ENCODE measurements at places on chromosomes 6 and 20.
A peak's percentile ranks its signal among the peaks of the same experiment; 100 is the strongest.

- no peak for DNase-seq
Observed at GRCh38 chr6:11851387-11851786, 72.8 kb upstream of the ADTRP start.

DNA sequence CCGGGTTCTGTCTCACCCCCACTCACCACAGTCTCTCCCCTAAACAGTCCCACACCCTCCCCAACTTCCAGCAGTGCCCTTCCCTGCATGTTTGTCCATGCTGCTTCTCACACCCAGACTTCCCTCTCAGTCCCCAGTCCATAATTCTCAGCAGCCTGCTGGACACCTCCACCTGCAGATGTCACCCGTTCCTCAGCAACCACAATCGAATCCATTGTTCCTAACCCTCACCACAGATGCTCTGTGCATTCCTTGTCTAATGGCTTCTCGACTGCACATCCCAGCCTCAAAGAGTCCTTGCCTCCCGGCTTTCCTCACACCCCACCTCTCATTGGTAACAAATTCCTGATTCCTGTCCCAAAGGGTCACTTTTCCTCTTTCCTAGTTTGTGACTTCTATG, 55.6 kb downstream of the GOPC start:
- no peak for DNase-seq

DNA sequence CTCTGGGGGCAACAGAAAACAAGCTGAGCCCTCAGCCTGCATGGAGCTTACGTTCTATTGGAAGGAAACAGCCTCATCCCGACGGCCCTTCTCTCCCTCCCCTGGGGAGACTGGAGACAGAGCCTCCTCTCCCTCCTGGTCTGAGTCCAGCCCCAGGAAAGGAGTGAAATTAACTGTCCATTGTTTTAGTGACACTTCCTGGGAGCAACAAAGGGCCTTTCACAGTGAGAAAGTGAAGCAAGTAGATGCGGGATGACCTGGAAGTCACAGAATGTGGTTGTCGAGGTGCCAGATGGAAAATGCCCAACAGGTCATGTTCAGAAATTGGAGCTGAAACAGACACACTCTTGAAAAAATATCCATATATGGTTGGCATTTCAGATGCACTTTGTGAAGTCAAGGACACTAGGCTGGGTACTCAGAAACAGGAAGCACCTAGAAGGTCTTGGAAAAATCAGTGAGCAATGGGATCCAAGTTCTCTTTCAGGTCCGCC, 77.8 kb downstream of the TFAP2C start:
- no peak for DNase-seq

DNA sequence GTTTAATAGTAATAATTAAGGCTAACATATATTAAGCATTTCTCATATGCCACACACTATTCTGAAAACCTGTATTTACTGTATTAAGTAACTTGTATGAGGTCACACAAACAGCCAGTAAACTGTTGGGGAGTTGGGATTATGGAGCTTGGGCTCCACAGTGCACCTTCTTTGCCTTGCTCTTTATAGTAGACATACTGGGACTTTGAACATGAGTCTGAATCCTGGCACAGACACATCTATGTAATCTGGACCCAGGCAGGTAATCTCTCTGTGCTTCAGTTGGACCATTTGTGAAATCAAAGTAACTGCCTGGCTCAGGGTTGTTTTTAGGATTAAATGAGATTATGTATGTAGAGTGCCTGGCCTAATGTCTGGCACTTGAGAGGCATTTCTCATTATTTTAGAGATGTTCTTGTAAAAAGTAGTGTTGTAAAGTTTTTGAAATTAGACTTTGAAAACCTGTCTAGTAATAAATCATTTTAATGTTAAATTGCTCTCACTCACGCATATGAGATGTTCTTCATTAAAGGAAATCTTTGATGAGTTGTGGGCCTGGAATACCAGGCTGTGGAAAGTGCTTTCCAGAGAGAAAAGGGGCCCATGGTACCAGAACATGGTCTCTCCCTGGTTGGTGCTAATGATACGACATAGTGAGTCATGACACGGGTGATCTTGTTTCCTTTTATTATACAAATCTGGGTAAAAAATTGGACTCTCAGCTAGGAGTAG, 34.3 kb downstream of the LRRC1 start:
- no peak for DNase-seq

DNA sequence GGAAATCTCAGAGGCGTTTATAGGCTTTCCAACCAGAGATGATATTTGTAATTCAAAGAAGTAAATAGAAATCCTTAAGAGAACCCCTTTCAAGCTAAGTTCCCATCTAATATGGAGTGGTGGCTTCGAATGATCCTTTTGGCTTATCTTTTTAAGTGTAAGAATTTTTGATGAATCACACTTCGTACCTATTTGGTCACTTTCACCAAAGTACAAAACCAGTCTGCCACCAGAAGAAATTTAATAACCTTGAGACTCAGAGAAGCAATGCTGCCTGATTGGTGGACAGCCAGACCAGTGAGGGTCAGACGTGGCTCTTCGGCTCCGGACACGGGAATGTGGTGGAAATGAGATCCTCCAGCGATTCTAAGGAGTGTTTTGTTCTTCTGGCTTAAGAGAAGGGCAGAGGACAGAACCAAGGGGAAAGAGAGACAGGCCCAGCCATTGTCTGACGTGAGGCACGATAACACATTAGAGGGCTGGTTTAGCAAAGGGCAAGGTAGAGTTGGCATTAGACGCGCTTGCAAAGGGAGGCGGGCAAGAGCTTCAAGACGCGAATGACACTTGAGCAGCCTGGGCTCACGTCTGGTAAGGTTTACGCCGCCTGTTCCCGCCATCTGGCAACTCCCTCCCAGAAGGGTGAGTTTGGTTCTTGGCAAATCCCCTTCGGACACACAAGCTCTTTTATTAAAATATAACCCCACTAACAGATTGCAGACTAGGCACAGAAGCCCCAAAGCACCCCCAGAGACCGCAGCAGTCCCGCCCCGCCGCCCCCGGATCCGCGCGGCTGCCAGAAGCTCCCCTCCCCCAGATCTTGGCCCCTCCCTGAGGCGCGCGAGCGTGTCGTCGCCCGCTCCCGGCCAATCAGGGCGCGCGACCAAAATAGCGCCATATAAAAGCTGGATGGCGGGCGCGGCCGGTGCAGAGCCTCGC, 50.0 kb upstream of the EZR start:
- peak; percentile 65 for DNase-seq

DNA sequence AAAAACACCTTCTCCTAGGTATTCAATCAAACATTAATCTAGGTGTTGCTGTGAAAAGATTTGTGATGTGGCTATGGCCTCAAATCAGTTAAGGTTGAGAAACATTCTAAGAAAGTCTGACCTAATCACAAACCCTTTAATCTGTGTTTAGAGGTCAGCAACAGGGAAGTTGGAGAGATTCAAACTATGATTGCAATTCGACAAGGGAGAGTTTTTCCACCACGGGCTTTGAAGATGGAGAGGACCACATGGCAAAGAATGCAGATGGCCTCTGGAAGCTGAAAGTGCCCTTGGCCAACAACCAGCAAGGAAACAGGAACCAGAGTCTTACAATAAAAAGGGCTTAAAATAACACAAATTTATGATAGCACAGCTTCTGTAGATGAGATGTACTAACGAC, 29.6 kb upstream of the LGSN start:
- DNase-seq = peak; percentile 78

DNA sequence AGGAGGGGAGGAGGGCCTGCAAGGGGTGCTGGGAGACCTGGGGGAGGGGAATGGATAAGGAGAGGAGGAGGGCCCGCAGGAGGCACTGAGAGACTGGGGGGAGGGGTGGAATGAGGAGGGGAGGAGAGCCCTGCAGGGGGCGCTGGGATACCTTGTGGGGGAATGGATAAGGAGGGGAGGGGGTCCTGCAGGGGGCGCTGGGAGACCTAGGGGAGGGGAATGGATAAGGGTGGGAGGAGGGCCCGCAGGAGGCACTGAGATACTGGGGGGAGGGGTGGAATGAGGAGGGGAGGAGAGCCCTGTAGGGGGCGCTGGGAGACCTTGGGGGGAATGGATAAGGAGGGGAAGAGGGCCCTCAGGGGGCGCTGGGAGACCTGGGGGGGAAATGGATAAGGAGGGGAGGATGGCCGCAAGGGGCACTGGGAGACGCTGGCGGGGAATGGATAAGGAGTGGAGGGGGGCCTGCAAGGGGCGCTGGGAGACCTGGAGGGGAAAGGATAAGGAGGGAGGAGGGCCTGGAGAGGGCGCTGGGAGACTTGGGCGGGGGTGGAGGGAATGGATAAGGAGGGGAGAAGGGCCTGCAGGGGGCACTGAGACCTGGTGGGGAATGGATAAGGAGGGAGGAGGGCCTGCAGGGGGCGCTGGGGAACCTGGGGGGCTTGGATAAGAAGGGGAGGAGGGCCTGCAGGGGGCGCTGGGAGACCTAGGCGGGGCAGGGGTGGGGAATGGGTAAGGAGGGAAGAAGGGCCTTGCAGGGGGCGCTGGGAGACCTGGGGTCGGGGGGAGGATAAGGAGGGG, 1.3 kb upstream of the CTCFL start:
- no peak for DNase-seq

GRCh38 chr20:47568837-47569410, 67.2 kb downstream of the NCOA3 start:
- DNase-seq = no peak

DNA sequence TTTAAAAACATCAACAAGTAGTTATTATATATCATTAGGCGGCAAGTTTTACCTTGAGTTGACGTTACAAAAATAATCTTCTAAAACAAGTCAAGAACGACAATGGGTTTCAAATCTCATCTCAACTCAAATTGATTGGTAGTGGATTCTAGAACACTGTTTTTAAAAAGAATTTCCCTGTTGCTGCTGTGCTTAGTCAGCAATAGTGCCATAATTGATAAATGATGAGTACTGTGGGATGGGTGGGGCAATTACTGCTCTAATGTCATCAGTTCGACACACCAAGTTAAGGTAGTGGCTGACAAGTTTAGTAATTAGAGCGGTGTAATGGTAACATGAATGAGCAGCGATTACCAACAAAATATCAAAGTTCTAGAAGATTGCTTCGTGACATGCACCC, 73.4 kb upstream of the HTR1B start:
- DNase-seq = no peak

GRCh38 chr20:44837946-44838345, 27.6 kb upstream of the RIMS4 start:
- no peak for DNase-seq

DNA sequence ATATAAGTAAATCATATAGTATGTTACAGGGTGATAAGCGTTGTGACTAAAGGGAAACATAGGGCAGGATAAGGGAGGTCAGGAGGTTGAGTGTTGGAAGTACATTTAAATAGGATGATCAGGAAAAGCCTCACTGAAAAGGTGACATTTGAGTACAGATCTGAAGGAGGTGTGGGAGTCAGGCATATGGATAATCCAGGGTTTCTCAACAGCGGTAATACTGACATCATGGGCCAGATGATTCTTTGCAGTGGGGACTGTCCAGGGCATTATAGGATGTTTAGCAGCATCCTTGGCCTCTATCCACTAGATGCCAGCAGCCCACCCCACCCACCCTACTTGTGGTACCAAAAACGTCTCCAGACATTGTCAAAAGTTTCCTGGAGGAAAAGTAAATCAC, 292.6 kb upstream of the PREP start:
- DNase-seq = no peak

- DNase-seq = no peak
Observed at GRCh38 chr20:51080516-51080915, 57.6 kb upstream of the KCNG1 start.

- no peak for DNase-seq
Observed at GRCh38 chr6:169539176-169539897, 162.5 kb downstream of the WDR27 start.

GRCh38 chr6:157830354-157831017, 7.4 kb downstream of the SNX9 start:
- DNase-seq = peak; percentile 42

DNA sequence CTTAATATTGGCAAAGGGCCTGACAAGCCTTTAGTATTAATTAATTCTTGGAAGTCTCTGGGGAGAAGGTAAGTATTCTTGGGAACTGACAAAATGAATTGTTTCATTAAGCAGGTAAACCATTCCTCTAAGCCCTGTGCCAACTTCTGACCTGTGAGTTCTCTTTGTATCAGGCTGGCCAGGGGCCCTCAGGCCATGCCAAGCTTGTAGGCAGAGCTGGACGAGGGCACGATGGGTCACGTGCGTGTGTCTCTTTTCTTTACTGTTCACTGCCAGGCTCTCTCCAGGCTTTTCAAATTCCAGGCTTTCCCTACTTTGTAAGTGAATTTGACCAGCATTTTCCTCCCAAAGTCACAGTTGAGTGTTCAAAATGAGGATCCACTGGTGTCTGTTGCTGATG, 112.4 kb downstream of the NRN1 start:
- DNase-seq = no peak

DNA sequence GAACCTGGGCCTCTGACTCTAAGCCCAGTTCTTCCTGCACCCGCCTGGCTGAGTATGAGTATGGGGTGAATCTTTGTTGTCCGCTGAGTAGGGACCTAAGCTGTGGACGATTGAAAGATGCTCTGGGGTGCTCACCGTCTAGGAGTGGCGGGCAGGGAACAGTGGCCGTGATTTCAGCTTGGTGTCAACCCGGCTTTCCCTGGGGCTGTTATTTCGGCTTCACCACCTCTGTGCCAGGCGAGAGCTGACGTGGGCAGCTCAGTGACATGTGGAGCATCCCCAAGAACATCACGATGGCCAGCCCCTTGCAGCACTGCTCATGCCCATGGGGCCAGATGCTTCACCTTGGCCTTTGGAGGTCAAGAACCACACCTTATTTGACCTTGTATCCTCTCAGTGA, 102.6 kb downstream of the TOX2 start:
- DNase-seq = no peak

DNA sequence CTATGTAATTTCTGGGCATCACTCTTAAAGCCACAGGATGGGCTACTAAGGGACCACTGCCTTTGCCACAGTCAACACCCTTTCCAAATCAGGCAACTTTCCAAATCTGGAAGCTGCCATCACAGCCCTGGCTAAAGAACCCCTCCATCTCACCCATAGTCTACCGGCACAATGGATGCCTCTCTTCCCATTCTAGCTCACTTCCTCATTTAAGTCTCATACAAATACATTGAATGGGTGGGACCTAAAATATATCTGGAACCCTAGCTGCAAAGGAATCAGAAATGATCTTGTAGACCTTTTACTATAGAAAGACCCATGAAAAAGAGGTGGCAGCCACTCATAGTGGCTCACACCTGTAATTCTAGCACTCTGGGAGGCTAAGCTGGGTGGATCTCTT, 3.3 kb upstream of the TREML4 start:
- DNase-seq = peak; percentile 23

DNA sequence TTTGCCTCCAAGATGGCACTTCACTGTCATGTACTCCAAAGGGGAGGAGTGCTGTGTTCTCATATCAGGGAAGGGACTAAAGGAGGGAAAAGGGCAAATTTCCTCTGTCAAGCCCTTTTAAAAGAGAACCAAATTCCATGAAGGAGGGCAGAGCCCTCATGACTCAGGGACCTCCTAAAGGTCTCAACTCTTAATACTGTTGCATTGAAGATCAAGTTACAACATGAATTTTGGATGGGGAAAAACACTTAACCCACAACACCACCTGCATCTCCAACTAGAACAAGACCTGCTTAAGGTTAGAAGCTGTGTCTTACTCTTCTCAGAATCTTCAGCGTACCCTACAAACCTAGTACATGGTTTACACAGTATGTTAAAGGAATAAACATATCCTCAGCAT, 23.7 kb upstream of the FBXO30 start:
- DNase-seq = no peak

GRCh38 chr20:62752671-62753501, 43.4 kb upstream of the MRGBP start:
- DNase-seq = no peak

- DNase-seq = no peak
Observed at GRCh38 chr6:136077834-136078576, 172.1 kb downstream of the MTFR2 start.

- DNase-seq = peak; percentile 99
Observed at GRCh38 chr20:40497899-40498691, 190.9 kb downstream of the MAFB start.

GRCh38 chr20:584161-584970, 25.7 kb downstream of the TCF15 start:
- peak; percentile 37 for DNase-seq
